Activated CD4-positive, alpha-beta T cell treated with anti-CD3 and anti-CD28 coated beads, Interleukin-2, Interleukin-6, amounts not matched to agents 100 ng/mL and 50 ng/mL, durations not matched to agents 16 hours and 8 hours (primary cell): ENCODE measurements at places on chromosomes 1 and 21.
A peak's percentile ranks its signal among the peaks of the same experiment; 100 is the strongest.

GRCh38 chr1:22364764-22365163 lies 86.9 kb upstream of the ZBTB40 start:
- no peak for DNase-seq

GRCh38 chr21:38869946-38870345 lies 64.2 kb downstream of the ETS2 start:
- DNase-seq = no peak

- DNase-seq = no peak
These were observed 47.3 kb upstream of the SLC44A3 start for GRCh38 chr1:94772845-94773244.

DNA sequence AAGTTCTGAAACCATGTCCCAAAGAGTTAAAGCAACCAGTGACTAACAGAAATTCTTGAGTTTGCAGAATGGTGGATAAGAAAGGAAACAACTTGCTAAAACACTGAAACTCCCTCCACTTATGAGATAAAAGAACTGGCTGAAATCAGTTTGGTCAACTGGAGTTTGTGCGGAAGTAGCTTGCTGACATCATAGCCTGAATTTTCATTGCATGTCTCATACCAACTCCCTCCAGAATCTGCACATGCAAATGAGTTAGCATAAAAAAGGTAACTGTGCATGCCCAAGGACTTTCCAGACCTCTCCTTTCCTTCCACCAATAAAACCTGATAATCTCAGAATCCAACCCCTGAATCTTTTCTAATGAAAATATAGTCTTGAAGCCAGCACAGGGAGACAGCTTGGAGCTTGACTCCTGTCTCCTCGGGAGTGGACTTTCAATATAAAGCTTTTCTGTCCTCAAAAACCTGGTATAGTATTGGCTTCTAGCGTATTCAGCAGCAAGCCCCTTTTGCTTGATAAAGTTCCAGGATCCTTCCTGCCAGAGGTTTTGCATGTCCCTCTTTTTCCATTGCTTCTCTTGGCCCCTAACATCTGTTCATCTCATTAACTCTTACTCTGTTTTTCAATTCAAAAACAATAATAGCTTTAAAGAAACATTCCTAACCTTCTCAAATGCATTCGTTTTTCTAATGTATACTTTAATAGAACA lies 785.8 kb upstream of the ADGRL4 start:
- no peak for DNase-seq

DNA sequence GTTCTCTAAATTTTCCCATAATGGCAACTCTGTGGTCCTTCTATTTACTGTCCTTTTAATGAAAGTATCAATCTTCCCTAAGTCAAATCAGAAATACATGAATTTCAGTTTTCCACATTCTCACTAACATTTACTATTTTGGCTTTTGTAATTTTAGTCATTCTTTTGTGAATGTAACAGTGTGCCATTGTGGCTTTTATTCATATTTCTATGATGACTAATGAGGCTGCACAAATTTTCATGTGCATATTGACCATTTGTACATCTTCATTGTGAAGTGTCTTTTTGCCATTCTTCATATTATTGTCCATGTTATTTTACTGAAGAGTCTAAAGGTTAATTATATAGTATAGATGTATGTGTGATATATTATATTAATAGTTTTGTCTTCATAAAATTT lies 431.0 kb upstream of the BRINP3 start:
- no peak for DNase-seq

- no peak for DNase-seq
These were observed 95.6 kb upstream of the FGGY start for GRCh38 chr1:59201341-59201740.

GRCh38 chr21:26832546-26832945 lies 12.7 kb downstream of the ADAMTS1 start:
- no peak for DNase-seq

DNA sequence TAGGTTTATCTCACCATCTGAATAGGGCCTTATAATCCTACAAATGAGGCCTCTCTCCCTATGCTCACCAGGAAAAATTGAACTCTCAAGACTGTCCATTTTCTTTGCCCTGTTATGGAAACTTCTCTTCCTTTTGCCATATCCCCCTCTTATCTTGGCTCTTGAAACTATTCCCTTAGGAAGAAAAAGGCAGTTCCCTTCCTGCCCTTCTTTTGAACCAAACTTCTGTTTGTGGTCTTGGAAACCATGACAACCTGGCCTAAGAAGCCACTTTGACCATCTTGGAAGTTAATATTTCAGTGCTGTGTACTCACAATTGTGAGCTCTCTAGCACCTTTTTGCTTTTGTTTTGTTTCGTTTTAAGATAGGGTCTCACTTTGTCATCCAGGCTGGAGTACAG lies 40.0 kb downstream of the ATP2B4 start:
- DNase-seq = no peak

DNA sequence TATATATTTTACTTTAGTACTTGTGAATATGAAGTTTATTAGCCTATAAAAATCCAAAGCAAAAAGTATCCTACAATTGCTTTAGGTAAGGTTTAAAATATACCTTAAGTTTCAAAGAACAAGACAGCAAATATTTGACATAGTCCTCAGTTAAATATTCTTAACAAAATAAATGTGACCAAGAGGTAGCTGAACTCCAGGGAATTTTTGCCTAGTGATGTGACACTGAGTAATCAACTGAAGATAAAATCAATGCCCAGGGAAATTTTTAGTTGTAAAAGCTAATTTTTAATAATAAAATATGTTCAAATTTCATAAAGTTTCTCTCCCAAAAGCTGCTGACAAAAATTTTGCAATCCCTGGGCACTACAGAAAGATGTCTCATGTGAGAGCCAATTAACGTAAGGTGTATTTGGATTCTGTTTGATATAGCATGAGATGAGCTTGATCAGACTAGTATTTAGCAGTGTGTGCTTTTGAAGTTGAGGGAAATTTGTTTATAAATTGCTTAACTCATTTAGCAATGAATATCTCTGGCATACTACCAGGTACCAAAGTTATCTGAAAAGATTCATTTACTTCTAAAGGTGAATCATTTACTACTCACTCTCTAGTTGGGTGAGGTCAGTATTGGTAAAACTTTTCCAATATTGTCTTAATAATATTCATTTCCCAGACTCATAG lies 80.2 kb upstream of the PALMD start:
- no peak for DNase-seq

- DNase-seq = no peak
These were observed 89.1 kb upstream of the USP24 start for GRCh38 chr1:55304229-55304740.

DNA sequence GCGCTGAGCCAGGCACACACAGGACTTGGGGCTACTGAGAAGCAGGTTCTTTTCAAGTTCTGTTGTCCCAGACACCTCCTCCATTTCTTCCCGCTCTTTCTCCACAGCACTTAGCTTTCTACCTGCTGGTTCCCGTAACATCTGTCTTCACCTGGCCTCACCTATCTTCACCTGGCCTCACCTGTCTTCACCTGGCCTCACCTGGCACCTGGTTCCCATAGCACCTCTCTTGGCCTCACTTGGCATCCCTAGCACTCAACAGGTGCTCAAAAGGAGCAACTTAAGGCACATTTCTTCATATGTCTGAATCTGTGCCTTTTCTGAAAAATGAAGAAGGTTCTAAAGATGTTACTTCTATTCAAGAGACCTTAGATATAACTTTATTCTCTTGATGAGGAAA lies 10.4 kb downstream of the KCNK1 start:
- no peak for DNase-seq

GRCh38 chr1:24374891-24375786 lies 38.4 kb downstream of the STPG1 start:
- DNase-seq = no peak

- DNase-seq = peak; percentile 93
These were observed 4.2 kb upstream of the ECE1 start for GRCh38 chr1:21294266-21294989.

DNA sequence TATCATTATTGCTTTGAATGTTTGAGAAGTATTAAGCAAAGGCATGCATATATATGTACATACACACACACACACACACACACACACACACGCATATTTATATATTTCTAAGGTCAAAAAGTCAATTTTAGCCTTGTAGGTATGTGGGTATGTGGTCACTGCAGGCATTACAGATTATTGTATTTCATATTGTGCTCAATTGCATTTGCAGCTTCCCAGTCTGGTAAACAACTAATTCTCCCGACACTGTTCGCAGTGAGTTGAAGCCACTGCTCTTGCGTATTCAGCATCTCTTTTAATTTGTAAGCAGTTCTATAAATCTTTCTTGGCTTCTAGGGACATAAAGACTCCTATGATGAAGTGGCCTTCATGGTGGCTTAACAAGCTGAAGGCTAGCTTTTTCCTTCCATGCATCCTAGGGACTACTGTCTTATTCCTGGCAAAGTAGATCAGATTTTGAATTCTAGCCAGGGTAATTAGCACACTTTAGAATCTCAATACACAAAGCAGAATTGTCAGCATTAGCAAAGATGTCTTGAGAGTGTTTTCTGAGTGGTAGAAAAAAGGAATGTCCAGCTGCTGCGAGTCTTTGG lies 368.6 kb upstream of the NEGR1 start:
- DNase-seq = no peak

DNA sequence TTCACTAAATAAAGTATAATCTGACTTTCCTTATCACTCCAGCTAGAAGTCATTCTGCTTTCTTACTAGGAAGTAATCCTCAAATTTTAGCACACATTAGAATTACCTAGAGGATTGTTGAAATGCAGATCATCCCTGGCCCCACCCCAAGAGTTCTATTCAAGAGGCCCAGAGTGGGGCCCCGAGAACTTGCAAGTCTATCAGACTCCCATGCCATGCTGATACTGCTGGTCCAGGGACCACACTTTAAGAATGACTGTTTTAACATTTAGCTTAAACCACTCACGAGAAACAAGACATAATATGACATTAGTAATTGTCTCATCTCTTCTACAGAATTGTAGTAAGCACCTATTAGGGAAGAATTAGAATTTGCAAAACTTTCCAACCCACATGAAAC lies 7.7 kb upstream of the SYNJ1 start:
- DNase-seq = no peak
